Suprapubic skin (tissue), 4 donors: ENCODE measurements at places on chromosomes 3 and 15. TPM values are rescaled to one million over a fixed set of nuclear protein-coding genes. Genes with fewer than 3 reads are reported as not detected.

GRCh38 chr3:56467108-56467507, 1.2 kb downstream of the ERC2 start:
- no peak for DNase-seq

- DNase-seq: no peak
Observed at GRCh38 chr3:150762662-150763121, 277 bp downstream of the SIAH2 start.

DNA sequence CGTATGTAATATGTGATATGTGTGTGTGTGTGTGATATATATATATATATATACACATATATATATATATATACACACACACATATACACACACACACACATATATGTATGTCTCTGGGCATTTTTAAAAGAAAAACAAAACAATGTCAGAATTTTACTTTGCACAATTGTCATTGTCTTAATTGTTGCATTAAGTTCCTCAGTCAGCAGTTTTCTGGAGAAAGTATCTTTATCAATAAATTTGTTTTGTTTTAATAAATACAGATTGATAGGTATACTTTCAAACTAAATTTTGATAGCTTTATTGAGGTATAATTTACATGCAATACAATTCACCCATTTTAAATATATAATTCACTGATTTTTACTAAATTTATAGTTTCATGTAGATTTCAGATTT, 62.9 kb upstream of the SENP5 start:
- DNase-seq: no peak

- no peak for DNase-seq
Observed at GRCh38 chr15:97077975-97078374, 747.5 kb downstream of the NR2F2 start.

DNA sequence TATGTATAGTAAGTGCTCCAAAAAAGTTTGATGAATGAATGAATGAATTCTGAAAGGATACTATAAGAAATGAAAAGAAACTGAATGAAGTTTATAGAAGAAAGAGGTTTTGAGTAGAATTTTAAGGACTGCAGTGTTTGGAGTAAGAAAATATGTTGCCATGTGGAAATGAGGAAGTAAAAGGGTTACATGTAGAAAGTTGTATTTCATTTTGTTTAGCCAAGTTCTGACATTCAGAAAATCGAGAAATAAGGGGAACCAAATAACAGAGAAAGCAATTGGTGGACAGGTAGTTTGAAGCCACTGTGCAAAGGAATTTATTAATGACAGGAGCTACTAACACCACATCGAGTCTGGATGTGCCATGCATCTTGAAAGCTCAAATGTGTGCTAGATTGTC, 200.7 kb downstream of the SATB1 start:
- no peak for DNase-seq

DNA sequence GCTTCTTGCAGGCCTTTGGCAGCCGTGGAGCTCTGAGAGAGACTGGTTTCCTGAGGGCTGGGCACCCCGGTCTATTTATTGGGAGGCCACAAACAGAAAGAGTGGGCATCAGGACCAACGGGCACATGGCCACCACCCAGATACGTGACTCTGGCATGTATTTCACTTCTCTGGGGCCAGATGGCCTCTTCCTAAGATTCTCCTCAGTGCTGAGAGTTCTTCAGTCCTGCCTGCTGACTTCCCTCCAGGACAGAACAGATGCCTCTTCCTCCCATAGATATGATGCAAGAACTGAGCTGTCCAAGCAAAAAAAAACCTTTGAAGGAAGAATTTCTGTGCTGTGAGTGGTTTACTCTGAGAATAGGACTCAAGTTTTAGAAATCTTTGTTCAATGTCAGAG, 107.7 kb downstream of the IGF2BP2 start:
- DNase-seq: no peak

DNA sequence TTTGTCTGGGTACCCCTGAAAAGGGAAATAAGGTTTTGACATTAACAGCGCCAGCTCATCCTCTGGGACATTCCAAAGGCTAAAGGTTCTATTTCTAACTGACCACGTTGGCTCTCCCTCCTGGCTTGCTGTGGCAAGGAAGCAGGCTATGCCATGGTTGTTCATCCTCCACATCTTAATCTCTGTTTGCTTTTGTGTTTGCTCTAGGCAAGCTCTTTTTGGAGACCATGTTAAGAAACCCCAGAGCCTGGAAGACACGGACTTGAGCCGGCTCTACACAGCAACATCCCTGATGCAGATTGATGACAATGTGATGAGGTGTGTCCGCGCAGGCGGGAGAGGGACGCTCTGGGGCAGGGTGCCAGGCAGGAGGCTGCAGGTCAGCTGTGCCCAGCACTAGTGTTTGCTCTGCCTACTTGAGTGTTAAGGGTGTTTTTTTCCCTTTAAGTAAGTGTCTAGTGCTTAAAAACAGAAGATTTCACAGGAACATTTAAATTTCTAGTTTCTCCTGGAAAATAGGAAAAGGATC, 33.3 kb downstream of the RLBP1 start:
- DNase-seq: no peak

- DNase-seq: no peak
Observed at GRCh38 chr15:84824260-84825007, 7.3 kb downstream of the ALPK3 start.

Gene TM4SF18
- total RNA-seq: 3.3 TPM
